ENCODE measurements at places on chromosomes 1 and 21.

GRCh38 chr1:90823686-90824085, 106.6 kb upstream of the BARHL2 start:
- no peak for DNase-seq

GRCh38 chr1:66140072-66140471, 347.4 kb downstream of the PDE4B start:
- no peak for DNase-seq

GRCh38 chr1:85892366-85892765, 184.1 kb upstream of the ZNHIT6 start:
- DNase-seq, result no peak

DNA sequence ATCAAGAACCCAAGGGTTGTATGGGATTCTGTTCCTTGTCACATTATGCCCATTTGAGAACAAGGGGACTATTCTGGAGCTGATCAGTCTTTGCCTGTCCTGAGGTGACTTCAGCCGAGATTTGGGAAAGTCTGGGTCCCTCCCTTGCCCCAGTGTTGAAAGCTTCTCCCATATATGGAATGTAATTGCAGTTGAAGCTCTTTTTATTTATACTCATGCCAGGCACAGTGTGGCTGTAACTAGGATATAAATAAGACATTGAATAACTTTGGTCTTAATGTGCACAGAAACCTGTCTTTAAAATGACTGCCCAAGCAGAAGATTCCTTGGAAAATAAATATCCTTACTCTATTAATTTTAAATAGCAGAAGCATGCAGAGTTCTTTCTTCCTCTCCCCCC, 15.2 kb downstream of the AKNAD1 start:
- DNase-seq, result no peak

DNA sequence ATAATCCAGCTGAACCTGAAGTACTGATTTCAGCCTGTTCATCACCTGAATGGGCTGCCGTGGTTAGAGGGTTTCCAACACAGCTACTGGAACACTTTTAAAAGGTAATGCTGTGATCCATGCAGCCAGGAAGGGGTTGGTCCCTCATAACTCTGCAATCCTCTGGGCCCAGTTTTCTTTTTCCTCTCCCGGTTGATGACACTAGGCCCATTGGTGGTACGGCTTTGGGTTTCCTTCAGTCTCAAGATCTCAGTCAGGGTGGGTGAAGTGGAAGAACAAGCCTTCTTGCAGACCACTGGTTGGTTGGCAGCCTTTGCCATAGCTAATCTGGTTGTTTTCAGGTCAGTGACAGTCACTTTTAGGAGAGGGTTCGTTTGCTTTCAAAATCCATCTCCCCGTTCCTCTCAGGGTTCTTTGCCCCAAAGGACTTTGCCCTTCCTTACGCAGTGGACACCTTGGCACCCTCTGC, 502 bp upstream of the SLC35A3 start:
- DNase-seq, result peak; percentile 69

DNA sequence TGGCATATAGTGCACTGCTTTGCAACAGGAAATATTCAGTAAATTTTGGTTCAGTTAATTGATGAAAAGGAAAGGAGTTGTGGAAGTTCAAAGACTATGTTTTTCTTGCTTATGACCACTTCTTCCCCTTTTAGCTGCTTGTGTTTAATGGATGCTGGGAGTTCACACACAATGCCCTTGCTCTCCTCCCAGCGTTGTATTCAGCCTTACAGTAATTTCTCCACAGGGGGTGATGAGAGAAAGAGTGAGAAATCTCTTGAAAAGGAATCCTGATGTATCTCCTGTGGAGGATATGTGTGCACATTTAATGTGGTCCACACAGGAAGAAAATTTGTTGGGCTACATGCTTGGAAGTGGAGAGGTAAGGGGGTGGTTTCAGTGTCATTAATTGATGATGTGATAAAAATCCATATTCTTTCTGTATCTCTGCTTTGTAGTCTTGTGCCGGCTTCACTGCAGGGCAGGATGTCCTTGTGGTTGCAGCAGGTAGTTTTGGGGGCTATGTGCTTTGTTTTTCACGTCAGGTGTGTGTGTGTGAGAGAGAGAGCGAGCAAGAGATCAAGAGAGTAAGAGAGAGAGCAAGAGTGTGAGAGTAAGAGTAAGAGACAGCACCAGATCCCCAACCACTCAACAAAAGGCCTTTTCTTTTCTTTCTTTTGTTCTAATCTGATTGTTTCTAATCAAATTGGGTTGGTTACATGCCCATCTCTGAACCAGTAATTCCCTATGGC, 204.4 kb downstream of the RWDD3 start:
- DNase-seq, result no peak

GRCh38 chr1:156655151-156655903, 13.4 kb downstream of the BCAN start:
- no peak for DNase-seq

- no peak for DNase-seq
These were observed 348.8 kb downstream of the PTBP2 start for GRCh38 chr1:97070376-97070775.

DNA sequence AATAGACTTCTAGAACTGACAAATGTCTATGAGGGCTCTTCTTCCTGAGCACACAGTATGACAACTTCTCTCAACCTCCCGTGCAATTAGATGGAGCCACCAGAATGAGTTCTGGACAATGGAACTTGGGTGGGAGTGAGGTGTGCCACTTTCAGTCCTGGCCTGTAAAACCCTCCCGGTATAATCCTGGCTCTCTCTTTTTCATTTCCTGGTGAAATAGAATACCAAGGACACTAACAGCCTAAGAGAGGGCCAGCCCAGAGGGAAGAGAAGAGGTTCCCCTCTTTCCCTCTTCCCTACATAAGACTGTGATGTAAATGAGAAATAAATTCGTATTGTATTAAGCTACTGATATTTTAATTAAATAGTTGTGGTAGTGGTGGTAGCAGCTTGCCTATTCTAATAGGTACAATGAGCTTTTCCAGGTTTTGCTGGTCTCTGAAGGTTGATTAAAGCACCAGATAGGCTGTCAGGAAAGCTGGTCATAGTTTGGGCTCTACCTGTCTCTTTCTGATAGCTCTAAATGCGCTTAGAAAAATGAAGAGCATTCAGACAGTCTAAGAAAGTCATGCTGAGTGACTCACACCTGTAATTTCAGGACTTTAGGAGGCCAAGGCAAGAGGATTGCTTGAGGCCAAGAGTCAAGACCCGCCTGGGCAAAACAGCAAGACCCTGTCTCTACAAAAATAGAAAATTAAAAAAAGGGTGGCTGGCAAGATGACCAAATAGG, 108.6 kb upstream of the ZNF644 start:
- DNase-seq, result no peak

- DNase-seq, result no peak
These were observed 3.9 kb upstream of the HAO2 start for GRCh38 chr1:119364640-119365039.

DNA sequence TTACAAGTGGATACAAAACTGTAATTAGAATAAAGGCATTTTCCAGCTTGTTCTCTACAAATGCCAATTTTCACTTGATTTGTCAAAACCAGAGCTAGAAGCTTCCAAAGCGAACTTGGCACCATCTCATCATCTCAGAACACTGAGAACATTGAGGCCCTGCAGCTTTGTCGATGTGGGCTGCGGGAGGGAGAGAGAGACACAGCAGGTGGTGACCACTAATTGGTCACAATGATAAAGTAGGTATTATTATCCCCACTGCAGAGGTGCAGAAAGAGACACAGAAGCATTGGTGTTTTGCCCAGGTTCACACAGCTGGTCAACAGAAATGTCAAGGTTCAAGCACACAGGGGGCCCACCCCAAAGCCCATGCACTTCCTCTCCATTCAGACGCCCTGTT, 72.2 kb upstream of the KRTAP19-8 start:
- DNase-seq, result no peak

DNA sequence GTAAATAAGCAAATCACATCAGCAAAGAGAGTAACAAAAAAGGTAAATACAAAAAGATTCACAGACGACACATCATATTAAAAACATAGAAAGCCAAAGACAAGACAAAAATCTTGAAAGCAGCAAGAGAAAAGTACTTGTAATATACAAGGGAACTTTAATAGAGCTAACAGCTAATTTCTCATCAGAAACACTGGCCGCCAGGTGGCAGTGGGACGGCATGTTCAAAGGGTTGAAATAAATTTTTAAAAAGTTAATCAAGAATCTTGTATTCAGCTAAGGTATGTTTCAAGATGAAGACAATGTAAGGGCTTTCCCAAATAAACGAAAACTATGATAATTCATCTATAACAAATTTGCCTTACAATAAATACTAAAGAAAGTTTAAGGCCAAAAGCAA, 358.1 kb downstream of the LRRIQ3 start:
- peak; percentile 74 for DNase-seq

DNA sequence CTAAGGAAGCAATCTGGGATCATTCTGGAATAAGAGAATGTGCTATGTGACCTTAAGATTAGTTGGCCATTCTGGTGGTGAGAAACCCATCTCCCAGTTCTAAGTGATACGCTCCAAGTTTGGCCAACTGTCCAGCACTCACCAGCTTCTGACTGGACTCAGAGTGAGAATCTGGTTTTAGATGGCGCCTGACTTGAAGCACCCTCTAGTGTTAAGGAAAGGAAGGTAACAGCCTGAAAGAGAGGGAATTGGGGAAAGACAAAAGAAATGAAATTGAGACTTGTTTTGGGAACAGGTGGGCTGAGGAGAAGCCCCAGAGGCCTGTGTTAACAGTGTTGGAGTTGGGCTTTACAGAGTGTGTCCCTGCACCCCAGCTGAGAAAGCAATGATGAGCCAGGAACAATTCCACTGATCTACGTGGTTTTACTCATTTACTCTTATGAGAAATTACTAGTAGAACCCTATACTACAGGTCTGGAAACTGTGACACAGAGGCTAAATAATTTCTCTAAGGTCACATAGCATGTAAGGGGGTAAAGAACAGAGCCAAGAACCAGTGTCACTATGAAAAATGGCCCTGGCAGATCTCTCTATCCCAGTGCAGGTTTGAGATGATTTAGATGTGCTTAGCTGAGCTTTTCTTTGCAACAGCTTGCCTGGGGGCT, 9.3 kb upstream of the FCAMR start:
- peak; percentile 69 for DNase-seq

DNA sequence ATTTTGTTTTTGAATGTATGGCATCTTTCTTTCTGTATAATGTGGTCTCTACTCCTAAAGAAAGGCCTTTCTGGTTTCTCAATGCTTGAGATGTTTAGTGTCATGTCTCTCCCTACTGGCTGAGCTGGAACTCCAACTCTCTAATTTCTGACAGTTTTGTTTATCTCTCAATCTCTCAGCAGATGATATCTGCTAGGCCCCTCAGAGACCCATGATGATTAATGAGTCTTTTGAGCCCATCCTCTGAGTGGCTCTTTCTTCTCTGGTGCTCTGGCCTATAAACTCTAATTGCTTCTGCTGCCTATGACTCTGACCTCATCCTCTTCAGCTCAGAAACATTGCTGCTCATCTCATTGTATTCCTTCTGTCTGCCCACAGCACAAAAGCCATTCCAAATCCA, 46.6 kb downstream of the CRB1 start:
- peak; percentile 18 for DNase-seq

GRCh38 chr1:175169286-175170018, 23.1 kb downstream of the KIAA0040 start:
- no peak for DNase-seq

GRCh38 chr1:21451981-21452411, 12.1 kb downstream of the NBPF3 start:
- DNase-seq, result peak; percentile 69

DNA sequence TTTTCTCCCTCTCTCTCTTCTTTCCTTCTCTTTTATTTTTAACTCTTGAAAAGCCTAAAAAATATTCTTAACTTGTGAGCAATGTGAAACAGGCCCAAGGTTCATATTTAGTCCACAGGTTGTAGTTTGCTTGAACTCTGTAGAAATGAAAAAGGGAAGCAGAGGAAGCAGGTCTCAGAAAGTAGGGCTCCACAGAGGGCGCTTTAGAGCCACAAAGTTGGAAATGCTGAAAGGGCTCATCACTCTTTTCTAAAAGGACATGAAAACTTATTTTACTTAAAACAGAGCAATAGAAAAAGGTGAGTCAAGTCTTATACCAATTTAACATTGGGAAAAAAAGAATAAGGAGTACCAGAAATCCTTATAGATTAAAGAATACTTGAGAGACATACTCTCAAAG, 247.0 kb downstream of the USP25 start:
- DNase-seq, result peak; percentile 62

DNA sequence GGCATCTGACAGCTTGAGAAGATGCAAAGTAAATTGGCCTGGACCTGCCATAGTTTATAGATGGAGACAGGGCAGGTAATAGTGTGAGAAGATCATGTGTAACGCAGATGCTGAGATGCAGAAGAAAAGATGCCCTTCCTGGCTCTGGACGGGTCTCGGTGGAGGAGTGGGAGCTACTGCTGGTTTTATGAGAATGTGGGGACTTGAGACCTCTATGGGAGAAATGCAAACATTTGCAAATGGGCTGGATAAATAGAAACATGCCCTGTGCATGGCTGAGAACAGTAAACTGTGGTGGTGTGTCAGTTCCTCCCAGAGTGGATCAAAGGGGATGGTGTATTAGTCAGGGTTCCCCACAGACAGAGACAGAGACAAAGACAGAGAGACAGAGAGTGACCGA, 21.9 kb downstream of the UBASH3A start:
- DNase-seq, result no peak

DNA sequence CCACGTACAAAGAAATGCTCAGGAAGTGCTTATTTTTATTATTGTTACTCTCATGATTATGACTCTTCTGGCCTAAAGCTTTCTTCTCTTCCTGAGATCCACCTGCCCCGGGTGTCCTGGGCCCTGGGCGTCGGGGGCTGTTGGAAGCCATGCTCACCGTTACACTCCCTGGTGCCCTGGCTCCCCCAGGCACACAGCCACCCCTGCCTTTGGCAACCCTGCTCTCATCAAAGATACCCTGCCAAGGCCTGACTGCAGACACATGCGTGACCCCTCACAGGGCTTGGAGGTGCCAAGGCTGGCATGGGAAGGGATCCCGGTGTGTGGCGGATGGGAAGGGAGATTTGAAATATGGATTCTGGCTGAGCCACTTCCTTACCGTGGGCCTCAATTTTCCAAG, 3.3 kb upstream of the KISS1 start:
- DNase-seq, result no peak

DNA sequence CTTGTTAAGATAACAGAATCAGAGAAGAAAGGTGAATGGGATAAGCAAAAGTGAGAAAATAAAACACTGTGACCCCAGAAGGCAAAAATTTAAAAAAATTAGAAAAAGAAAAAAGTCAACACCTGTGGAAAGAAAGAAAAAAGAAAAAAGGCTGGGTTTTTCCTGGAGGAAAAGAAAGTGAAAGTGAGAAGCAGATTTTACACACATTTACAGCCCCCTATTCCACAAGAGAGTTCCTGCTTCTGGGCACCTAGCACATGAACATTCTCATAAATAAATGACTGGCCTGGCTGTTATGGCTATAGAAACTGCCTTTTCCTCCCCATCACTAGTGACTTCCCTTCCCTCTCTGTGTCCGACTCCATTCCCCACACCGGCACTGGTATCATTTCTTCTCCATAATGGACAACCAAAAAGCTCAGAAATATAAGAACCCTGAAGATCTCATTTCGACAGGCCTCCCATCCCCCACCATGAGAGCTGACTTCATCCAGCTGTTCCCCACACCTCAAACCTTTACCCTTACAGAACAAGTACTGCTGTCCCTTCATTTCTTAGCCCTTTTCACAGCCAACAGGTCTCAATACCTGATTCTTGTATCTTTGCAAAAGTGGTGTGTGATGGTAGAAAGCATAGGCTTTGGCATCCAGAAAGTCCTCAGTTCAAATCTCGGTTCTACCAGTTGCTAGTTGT, 12.6 kb downstream of the MTF1 start:
- peak; percentile 86 for DNase-seq

- DNase-seq, result no peak
These were observed 219.5 kb downstream of the ZP4 start for GRCh38 chr1:237671262-237671661.

GRCh38 chr1:11938722-11939526, 4.4 kb downstream of the PLOD1 start:
- DNase-seq, result no peak

GRCh38 chr1:109718495-109718894, 6.4 kb downstream of the GSTM5 start:
- DNase-seq, result peak; percentile 21
